ENCODE measurements at places on chromosomes 1 and 21.
A peak's percentile ranks its signal among the peaks of the same experiment; 100 is the strongest.

GRCh38 chr1:86263101-86263500, 106.5 kb upstream of the COL24A1 start:
- no peak for DNase-seq

GRCh38 chr1:194865383-194865782, 1679.0 kb upstream of the B3GALT2 start:
- no peak for DNase-seq

DNA sequence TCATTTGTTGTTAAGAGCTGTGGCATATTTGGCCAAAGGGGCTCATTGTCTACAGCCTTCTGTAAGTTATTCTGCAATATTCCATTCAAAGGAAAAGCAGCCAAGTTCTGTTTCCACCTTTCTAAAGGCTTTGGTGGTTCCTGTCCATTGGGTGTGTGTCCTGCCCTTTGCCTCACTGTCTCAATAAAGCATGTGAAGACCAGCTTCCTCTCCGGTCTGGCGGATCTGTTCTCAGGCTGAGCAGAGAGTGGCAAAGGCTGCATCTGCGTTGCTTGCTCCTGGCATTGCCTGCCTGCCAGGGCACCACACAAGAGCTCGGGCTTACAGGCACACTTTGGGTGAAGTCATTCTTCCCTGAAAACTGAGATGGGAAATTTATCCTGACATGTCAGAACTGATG, 34.9 kb downstream of the ST6GALNAC3 start:
- DNase-seq: no peak

DNA sequence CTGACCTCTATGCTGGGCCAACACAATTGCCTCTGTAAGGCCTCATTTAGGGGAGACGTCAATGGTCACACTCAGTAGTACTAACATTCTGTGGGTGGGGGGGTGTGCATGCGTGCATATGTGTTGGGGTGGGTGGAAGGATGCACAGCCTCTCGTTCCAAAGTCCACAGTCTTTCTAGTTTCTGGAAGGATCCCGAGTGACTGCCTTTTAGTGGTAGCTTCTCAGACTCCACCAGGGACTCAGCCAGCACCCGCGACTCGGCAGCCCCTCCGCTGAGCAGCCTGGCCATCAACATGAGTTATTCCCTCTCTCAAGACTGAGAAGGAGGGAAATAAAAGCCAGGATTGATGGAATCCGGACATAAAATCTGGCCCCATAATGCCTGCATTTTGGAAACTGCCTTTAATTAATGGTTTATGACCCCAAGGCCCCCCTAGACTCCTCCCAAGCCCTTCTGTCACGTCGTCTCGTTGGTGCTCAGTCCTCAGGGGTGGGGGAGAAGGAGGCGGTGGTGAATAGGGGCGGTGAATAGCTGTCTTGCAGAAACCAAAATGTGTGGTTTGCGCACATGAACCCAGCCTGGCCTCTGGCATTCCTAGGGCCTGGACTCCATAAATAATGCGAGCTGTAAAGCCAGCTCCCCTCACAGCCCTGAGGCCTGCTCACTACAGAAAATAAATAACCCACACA, 65.1 kb upstream of the TMEM51 start:
- no peak for DNase-seq

DNA sequence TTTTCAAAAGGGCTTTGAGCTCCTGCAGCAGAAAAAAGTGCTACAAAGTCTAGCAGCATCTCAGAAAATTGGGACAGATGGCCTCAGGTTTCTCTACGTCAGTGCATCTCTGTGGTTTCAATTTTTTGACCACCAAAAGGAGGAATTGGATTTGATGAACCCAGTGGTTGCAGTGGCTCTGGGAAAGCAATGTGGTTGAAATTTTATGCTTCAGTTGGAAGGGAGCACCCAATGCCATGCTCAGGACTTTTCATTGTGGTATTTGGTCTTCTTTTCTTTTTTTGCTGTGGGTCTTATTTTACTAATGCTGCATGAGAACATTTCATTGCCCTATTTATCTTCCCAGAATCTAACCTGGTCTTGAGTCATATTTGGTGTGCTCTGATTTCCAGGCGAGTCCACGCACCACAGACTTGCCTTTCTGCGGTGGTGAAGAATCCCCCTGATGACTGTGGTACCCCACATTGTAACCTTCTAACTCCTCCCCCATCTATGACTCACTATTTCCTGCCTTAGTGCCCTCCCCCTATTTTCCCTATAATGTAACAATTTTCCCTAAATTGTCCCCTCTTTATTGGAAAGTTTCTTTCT, 56.7 kb downstream of the S1PR1 start:
- no peak for DNase-seq

DNA sequence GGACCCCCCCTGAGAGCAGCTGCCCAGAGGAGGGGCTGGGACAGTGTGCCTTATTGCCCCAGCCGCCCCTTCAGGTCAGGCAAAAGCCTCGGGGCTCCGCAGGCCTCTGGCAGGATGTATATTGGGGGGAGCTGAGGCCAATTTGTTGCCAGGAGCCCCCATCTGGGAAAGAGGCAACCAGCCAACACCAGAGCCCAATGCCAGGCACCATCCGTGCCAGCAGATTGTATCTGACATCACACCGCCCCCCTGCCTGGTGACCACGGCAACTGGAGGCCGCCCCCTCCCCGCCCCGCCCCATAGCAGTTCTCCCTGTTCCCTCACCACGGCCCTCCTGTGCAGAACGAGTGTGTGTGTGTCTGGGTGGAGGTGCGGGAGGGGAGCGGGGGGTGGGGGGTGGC, 3.6 kb upstream of the PLEKHG5 start:
- DNase-seq: no peak

- DNase-seq: no peak
Observed at GRCh38 chr1:85334962-85335361, 58.5 kb upstream of the BCL10 start.

- peak; percentile 44 for DNase-seq
Observed at GRCh38 chr1:228885845-228886244, 150.6 kb downstream of the RHOU start.

DNA sequence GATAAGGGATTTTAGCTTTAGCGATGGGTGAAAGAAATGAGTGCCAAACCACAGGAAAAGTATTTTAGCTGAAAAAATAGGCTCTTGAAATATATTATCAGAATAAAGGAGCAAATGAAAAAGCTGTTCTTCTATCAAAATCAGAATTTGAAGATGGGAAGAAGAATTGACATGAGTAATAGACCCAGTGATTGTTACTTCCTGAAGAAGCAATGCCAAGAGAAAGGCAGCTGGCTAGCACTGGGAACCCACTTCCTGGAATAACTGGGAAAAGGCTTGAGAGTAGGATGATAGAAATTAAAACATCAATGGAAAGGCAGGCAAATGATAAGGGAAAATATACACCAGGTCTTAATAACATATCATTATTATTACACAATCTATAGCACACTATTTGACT, 29.9 kb upstream of the LYPLAL1 start:
- DNase-seq: no peak

- DNase-seq: no peak
Observed at GRCh38 chr1:188061881-188062280, 1233.1 kb downstream of the PLA2G4A start.

DNA sequence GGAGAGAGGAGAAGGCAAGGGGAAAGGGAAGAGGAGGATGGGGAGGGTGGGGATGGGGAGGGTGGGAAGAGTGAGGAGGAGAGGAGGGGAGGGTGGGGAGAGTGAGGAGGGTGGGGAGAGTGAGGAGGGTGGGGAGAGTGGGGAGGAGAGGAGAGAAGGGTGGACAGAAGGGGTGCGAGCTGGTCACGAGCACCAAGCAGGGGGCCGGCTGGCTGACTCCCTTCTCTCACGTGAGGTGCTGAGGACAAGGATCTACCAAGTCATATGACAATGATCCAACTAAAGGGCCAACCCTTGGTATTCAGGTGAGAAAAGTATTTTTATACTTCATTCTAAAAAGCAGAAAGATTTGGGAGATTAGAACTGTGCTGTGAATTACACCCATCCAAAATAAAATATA, 51.8 kb downstream of the COQ8A start:
- DNase-seq: no peak

DNA sequence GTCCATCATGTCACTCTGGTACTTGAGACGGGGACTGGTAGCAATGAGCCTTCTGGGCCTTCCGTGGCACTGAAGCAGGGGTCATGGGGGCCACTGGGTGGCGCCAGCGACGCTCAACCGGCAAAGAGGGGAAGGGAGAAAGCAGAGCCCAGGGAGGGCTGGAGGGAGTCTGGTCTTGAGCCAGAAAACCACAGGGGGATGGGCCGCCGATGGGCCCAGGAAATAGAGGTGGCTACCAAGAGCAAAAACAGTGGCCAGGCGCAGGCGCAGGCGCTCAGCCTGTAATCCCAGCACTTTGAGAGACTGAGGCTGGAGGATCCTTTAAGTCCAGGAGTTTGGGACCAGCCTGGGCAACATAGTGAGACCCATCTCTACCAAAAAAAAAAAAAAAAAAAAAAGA, 21.8 kb downstream of the EXOC8 start:
- peak; percentile 65 for DNase-seq

- no peak for DNase-seq
Observed at GRCh38 chr1:4084048-4084431, 184.0 kb upstream of the C1orf174 start.

- DNase-seq: peak; percentile 47
Observed at GRCh38 chr21:37227071-37228002, 39.8 kb downstream of the VPS26C start.

DNA sequence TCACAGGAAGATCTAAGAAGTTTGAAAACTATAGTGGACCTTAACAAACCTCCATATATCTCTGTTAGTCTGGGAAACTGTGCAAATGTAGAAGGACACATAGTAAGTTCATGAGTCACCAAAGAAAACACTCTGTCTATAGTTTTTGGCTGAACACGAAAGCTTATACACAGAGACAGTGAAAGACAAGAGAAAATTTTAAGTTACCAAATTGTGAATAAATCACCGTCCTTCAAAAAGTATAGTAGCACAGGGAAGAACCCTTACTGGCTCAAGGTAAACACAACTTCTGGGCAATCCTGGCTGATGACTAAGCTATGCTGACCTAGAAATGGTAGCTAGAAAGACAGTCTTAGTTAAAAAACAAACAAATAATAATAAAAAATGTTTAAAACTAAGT, 1057.9 kb downstream of the AMY1C start:
- no peak for DNase-seq

GRCh38 chr1:117732956-117733355, 127.1 kb downstream of the TENT5C start:
- DNase-seq: no peak

- DNase-seq: no peak
Observed at GRCh38 chr1:216794586-216794985, 71.4 kb upstream of the ESRRG start.

- DNase-seq: no peak
Observed at GRCh38 chr1:48248356-48248755, 25.8 kb downstream of the SLC5A9 start.

GRCh38 chr1:225595974-225596551, 56.9 kb downstream of the ENAH start:
- DNase-seq: no peak

- DNase-seq: no peak
Observed at GRCh38 chr1:36397083-36397377, 678 bp downstream of the LSM10 start.

GRCh38 chr1:148161053-148161901, 9.2 kb upstream of the NBPF11 start:
- no peak for DNase-seq

DNA sequence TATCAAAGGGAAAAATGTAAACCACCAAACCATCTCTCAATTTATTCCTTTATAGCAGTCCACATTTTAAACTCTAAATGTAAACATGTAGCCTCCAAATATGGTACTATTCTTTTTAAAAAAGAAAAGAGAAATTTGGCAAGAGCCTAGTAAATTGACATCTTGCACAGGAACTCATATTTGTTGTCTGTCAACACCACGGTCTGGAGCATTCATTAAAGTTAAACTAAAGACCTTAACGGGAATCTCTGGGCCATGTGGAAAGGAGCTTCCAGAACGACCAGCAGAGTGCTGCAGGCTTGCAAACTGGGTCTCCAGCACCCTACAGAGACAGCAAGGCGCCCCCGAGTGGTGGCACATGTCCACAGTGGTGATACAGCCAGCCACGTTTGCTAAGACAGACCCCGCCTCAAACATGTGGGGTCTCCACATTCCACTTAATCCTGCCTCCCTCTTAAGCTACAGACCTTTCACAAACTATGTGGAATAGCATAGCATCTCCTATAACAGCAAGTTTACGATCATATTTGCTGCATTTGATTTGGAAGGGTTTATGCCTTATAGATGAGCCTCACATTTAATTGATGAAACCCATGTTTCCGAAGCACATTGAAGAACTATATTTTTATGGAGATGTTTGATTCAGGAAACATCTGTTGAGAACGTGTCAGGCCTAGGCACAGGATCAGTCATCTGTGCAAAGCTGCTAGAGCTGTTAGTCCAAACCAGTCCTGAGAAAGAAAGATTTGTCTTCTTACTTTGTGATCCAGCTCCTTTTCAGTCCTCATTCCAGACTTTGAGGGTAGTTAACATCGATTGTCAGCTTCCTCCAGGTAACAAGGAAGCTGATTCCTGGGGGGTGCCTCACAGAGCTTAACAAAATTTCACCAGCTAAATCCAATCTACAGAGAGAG, 96.4 kb upstream of the BACE2 start:
- no peak for DNase-seq

GRCh38 chr1:118204105-118204504, 19.1 kb upstream of the SPAG17 start:
- no peak for DNase-seq

DNA sequence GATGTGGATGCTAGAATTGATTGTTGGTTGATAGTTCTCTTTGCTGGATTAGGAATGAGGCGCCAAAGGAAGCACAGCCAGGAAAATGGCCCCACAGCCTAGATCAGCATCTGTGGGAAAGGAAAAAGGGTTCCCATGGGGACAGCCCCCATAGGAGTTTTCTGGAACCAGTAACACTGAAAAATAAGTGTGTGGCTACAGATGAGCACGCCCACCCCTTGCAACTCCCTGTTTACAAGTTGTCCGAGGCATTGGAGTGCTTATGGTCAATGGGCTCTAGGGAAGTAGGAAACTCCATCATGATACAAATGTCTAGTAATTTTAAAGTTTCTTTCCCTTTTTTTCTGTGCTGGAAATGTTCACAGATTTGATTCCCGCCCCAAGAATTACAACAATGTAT, 23.8 kb upstream of the UBE2U start:
- DNase-seq: no peak
